ENCODE measurements at places on chromosomes 5 and 9. TPM values are rescaled to one million over a fixed set of nuclear protein-coding genes. Genes with fewer than 3 reads are reported as not detected.

PCDHB14 gene
- 4.3 TPM for total RNA-seq

GRCh38 chr9:93949694-93950449 is 5.3 kb downstream of the BARX1 start:
- peak; percentile 26 for DNase-seq

ADAMTS19 gene
- not detected for total RNA-seq

DNA sequence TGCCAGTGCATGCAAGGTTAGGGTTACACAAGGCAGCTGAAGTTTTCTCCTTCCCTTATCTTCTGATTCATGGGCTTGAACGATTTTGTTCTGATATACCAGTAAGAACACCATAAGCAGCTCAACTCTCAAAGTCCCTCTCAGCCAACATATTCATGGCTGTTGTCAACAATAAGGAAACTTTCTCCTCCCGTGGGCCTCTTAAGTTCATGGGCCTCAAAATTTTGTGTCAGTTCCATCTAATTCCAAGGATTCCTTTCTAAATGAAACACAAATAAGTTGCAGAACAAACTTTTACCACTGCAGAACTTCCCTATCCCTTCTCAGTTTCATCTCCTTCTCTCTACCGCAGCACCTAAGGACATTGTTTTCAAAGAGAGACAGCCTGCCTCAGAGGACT is 23.6 kb upstream of the CAST start:
- DNase-seq = no peak

GDF9 gene
- not detected for total RNA-seq

GRCh38 chr5:75654693-75655295 is 43.5 kb downstream of the ANKDD1B start:
- DNase-seq = no peak

OR13F1 gene
- total RNA-seq = not detected

GRCh38 chr9:134895097-134895496 is 14.5 kb downstream of the FCN2 start:
- DNase-seq = no peak

- DNase-seq = no peak
Observed at GRCh38 chr9:20209391-20210340, 412.6 kb downstream of the MLLT3 start.

GRCh38 chr5:81241001-81241400 is 7.9 kb downstream of the CKMT2 start:
- no peak for DNase-seq
